ENCODE measurements at places on chromosomes 7 and 10.
A peak's percentile ranks its signal among the peaks of the same experiment; 100 is the strongest.

- no peak for DNase-seq
Observed at GRCh38 chr7:44283381-44284211, 41.8 kb downstream of the CAMK2B start.

GRCh38 chr7:105257338-105257737 is 131.4 kb downstream of the SRPK2 start:
- DNase-seq = no peak

DNA sequence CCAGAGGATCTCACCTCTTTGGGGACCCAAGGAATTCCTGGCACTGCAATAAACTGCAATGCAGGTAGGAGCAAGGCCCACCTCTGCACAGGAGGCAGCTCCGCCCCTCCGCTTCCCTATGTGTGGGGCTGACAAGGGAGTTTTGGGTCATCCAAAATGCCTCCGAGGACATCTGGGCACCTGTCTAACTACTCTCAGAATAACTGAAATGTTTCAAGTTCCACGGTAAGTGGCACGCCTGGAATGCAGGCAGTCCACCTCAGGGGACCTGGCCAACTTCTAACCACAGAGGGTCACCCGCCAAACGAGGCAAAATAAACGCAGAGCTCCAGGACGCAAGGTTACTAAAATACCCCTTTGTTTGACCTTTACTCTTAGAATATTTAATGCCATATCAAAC is 102.5 kb downstream of the FGFR2 start:
- DNase-seq = no peak

DNA sequence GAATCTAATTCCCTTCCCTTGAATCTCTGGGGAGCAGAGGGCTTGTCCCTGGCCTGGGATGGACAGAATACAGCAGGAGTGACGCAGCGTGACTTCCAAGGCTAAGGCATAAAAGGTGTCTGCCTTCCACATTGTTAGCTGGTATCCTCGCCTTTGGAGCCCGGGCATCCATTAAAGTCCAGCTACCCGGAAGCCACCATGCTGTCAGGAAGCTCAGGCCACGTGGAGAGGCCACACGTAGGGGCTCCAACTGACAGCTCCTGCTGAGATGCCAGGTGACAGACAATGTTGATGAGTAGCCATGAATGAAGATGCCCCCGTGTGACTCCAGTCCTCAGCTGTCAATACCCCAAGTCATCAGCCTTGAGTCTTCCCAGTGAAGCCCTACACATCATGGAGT is 99.9 kb downstream of the OAT start:
- no peak for DNase-seq

GRCh38 chr7:130940907-130941306 is 206.9 kb upstream of the KLF14 start:
- no peak for DNase-seq

DNA sequence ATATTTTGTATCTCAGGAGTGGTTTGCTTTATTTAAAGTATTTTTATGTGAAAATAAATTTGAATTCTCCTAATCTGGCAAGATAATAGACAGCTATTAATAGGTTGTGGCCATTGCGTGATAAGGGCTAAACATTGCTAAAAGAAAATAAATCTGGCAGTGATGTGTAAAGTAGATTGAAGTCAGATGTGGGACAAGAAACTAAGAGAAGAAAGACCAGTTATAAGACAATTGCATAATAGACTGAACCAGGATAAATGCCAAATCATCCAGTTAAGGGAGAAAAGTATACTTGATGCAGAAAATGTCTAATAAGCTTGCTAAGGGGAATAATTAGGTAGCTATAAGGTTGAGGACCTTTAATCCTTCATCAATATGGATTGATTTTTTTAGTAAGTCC is 197.5 kb upstream of the CSTF2T start:
- DNase-seq = peak; percentile 90

DNA sequence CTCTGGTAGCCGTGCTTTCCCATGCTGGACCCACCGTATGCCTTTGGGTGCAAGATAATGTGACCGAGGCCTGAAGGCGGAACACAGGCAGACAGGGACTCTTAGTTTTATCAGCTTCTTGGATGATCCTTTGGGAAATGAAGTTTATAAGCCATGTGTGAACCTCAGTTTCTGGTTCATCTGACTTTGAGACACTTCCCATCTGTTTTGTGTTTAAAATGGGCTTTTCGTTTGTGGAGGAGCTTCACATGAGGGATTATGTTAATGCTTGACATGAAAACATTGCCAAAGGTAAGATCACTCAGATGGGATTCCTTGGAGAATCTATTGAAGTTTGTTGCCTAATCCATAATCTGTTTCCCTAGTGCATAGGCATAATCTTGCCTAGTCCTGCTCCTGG is 249.8 kb upstream of the LYZL1 start:
- DNase-seq = no peak

Data from fibroblast of skin of left biceps (primary cell).